ENCODE measurements at places on chromosomes 1 and 21.

DNA sequence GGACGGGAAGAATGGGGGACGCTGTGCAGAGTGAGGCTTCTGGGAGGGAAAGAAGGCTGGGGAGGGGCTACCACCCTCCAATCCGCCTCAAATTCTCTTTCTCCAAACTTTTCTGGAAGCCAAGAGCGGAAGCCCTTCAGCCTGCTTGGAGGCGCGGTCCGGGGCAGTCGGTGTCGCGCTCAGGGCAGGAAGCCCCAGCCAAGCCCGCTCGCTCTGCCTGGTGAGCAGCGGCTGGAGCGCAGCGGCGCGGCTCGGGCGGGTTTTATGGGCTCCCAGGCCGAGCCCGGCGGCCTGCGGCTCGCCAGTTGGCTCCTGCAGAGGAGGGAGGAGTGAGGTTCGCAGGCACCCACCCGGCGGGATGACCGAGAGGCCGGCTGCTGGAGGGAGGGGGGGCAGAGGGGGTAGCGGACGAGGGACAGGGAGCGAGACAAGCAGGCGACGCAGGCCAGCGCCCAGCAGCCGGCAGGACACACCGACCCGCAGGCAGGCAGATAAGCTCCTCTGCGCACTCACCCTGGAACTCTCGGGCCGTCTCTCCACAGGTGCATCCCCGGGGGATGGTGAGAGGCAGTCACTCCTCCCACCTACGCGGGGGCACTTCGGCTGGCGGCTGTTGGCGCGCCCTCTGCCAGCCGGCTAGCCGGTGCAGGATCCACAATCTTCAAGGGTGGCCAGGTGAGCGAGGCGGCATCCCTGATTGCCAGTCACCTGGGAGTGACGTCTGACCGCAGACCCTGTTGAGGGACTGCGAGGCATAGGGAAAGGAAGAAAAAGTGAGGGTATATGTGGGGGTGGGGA is at the start of gene AVPR1B:
AVPR1B (minus strand) TSS at position 238 of the 798 bp plus-strand sequence. CDS start 498 bp downstream, outside the sequence.
- no peak for DNase-seq

GRCh38 chr1:59485949-59486348 is 189.1 kb downstream of the FGGY start:
- no peak for DNase-seq

DNA sequence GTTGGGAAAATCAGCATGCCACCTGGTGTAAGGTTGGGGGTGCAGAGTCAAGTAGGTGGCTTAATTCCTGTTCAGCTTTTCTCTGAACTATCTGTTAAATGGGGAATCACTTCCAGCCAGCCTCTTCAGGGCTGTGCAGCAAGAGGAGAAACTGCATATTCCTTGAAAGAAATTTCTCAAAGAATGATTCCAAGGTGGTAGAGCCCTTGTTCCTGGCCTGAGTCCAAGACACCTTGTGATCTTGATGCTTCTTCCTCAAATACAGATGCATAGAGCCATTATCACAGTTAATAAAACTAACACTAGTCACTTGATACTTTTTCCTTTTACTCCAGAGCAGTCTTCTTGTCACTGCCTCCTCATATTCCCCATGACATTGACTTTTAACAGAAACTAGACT is 5.2 kb downstream of the TXLNA start:
- no peak for DNase-seq

- no peak for DNase-seq
These were observed 17.7 kb downstream of the PFKFB2 start for GRCh38 chr1:207070811-207071210.

- no peak for DNase-seq
These were observed 72.2 kb downstream of the PGM1 start for GRCh38 chr1:63665410-63665809.

- DNase-seq = no peak
These were observed 82.9 kb downstream of the GALNT2 start for GRCh38 chr1:230149751-230150584.

DNA sequence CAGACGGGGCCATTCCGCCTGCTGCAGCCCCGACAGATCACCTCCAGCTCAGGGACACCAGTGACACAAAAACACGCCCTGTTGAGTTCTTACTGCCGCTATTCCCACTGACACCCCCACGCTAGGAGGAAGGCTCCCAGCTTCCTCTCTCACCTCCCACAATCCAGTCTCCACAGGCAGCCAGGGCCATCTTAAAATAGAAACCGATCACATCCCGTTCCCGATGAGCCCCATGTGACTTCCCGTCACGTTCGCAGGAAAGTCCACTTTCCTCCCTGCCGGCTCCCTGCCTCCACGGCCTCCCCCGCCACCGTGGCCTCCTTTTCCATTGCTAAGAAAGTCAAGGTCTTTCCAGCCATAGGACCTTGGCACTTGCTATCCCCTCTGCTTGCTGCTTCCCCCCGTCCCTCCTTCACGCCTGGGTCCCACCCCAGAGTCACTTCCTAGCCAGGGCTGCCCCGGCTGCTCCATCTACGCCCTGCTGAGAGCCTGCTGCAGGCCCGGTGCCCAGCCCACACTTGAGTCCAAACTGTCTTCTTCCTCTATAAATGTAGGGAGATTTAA is 24.0 kb upstream of the DDOST start:
- no peak for DNase-seq

GRCh38 chr1:65764052-65764451 is 28.6 kb upstream of the PDE4B start:
- no peak for DNase-seq

GRCh38 chr1:247998811-247999210 is 14.6 kb upstream of the OR2L5 start:
- no peak for DNase-seq

- no peak for DNase-seq
These were observed 547.9 kb upstream of the TMPRSS15 start for GRCh38 chr21:18951271-18952038.

GRCh38 chr21:46459024-46459355 is 299 bp downstream of the DIP2A start:
- no peak for DNase-seq

GRCh38 chr1:8299963-8300362 is 18.0 kb upstream of the SLC45A1 start:
- DNase-seq = no peak

DNA sequence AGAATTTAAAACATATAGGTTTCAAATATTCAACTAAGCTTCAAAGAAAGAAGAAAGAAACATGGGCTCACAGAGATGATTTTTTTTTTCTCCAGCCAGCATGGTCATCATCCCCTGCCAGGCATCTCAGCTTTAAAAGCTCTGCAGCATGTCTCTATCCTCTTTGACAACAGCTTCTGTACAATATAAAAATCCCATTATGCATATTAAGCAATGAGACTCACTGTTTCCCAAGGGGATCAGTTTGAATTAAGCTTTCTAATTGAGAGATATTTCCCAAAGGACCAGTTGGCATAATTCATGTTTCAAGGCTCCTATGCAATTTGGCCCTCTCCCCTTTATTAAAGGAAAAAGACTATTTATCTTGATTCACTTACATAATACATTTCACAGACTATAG is 220.3 kb downstream of the GRIK1 start:
- DNase-seq = no peak

DNA sequence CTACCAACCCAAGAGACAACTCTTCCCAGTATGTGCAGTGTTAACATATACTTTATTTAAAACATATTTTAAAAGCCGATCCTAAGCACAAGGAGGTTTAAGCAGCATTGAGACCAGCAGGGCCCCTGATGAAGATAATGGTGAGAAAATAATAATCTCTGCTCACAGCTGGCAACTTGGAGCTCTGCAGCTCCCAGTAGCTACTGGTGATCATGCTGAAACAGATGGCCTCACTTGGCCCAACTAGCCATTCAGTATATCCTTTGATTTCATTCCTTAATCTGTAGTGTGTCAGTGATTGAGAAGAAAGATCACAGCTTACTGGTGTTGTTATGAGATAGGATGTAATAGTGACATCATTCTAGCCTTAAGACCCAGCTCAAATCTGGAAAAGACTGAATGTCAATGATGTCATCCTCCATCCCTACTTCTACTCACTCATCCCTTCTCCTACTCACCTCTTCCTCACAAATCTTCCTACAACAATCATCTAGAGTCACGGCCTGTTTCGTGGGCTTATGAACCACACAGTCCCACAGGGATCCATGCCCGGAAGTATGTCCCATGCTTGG is 817.9 kb downstream of the PLA2G4A start:
- no peak for DNase-seq

GRCh38 chr1:44659566-44659965 is 14.7 kb downstream of the TMEM53 start:
- DNase-seq = no peak

- no peak for DNase-seq
These were observed 43.4 kb downstream of the KIF1B start for GRCh38 chr1:10253755-10254154.

DNA sequence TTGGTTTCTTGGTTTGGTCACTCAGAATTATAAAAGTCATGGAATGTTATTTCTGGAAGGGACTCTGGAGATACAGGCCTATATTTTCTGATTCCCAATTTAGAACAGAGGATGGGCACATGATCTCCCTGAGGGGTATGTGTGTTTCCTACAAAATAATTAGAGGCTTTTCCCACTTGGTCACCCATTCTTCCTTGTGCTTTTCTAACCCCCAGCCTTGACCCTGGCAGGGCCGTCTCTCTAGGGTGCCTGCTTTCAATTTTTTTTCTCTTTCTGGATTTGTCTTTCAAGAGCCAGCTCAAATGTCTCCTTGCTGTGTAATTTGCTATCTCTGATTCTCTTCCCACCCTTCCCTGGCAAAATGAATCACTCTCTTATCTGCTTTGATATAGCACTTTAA is 131.9 kb downstream of the HLX start:
- DNase-seq = no peak

DNA sequence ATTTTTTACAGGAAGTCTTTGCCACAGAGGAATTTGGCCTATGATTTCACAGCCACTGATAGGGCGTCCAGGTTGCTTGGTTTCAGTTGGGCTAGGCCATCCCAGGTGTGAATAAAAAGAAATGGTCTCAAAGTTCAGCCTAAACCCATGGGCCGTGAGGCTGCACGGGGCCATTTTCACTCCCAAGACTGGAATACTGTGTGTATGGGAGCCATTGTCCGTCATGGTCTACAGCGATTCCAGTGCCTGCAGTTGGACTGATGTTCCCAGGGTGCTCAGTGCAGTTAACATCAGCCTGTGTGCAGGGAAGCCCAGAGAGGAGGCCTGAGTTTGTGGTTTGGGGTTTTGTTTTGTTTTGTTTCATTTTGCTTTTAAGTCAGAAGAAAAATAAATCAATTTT is 133.2 kb downstream of the ADSS2 start:
- no peak for DNase-seq

DNA sequence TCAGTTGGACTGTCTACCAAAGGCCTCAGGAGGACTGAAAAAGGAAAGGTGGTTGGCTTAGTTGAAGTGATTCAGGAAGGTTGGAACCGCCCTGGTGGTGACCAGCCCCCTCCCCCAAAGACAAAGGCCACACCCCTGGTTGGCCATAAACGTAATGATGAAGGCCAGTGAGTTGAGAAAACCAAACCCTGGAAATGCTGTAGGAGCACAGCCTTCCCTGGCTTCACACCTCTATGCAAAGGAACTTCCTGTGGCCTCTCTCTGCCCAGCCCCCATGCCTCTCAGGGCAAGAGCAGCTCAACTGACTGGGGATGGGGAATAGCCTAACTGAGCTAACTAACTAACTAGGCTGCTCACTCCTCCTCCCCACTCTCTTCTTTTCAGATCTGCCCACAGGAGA is 90.4 kb downstream of the NPHP4 start:
- no peak for DNase-seq

- no peak for DNase-seq
These were observed 29.5 kb downstream of the DMAP1 start for GRCh38 chr1:44242746-44243145.

GRCh38 chr1:156490401-156491032 is 10.1 kb downstream of the MEF2D start:
- no peak for DNase-seq

GRCh38 chr1:115183721-115184259 is 94.5 kb upstream of the TSPAN2 start:
- no peak for DNase-seq

- no peak for DNase-seq
These were observed 70.5 kb upstream of the HSPA13 start for GRCh38 chr21:14453339-14454015.

DNA sequence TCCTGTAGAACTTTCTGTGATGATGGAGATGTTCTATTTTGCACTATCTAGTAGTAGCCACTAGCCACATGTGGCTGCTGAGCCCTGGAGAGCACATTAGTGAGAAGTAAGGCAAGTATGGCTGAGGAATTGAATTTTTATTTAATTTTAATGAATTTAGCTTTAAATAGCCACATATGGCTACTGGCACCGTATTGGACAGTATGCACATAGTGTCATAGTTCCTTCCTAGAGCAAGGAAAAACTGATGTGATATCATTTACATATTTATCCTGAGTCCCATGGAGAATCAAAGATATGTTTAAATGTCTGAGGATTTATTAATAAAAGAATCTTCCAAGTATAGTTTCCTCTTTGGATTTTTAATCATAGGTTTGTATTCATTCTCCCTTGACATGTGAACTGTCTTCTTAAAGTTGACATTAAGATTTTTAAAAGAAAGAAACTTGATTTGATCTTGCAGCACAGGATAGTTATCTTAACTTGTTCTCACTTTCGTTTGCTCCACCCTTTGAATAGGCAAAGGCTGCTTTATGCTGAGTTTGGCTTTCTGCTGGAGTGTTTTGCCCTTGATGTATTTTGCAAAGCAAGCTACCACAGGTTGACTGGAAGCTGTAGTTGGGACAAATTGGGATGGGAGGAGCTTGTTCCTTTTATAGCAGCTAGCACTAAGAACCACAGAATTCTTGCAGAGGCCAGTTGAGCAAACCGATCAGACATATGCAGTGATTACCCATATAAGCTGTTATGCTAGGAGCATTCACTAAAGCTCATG is 129.7 kb downstream of the VPS13D start:
- DNase-seq = no peak

DNA sequence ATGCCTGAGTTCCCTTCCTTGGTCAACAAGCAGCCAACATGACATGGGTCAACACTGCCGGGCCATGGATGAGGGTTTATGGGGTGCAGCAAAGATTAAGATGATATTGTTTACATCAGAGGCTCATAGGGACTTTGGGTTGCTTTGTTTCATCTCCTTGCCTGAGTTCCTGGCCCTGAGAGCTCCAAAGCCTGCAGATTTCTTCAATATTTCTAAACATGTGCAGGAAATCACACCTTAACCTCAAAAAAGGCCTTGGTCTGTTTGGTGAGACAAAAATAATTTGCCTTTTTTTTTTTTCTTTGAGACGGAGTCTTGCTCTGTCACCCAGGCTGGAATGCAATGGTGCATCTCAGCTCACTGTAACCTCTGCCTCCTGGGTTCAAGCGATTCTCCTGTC is 876 bp downstream of the SLAMF8 start:
- no peak for DNase-seq
